Inflammatory macrophage (primary cell): ENCODE measurements at places on chromosomes 16 and 17.

- no peak for DNase-seq
Measured at GRCh38 chr17:4940555-4941318, 669 bp downstream of the RNF167 start.

DNA sequence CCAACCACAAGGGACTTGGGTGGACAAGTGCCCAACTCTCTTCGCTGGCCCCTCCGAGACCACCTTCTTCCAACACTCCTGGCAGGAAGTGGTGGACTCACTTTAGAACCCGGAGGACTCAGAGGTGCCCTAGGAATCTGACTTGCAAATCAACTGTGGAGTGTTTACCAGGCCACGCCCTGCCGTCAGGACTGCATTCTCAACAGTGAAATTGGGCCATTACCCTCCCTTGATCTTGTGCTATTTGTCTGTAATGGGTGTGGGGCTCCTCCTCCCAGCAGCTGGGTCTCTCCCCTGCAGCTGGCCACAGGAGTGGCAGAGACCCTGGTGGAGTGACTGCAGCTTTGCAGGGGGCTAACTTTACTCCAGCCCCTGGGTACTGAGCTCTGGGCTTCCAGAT, 212.2 kb upstream of the RPL38 start:
- DNase-seq = no peak

- DNase-seq = no peak
Measured at GRCh38 chr16:1156055-1156982, 3.4 kb downstream of the CACNA1H start.

DNA sequence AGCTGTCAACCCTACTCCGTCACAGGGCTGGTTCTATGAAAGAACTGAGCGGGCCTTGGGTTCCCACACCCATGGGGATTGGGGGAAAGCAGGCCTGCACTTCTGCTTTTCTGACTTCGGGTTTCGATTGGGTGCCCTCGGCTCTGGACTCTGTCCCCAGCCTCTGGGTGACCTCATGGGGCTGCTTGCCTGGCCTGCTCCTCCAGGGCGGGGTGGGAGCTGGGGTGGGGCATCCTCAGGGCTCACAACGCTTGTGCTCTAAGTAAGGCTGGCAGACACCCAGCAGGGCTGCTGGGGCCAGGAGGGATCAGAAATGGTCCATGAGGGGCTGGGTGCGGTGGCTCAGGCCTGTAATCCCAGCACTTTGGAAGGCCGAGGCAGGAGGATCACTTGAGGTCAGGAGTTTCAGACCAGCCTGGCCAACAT, 19.2 kb downstream of the ARHGAP27 start:
- DNase-seq = peak; percentile 88

DNA sequence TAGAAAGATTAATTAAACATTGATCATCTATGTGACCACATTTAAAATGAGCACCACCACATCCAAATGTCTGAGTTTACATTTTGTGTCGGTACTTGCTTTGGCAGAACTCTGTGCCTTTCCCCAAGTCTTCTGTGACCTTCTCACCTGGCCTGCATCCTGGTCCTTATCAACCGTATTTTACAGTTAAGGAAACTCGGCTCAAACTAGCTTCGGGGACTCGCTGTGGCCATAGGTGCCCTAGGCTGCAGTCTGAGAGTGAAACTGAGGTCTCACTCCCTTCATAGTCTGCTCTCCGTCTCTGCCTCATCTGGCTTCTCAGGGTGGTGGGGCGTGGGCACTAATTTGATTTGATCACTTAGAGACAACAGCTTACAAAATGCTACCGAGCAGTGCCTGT, 555.5 kb downstream of the WWOX start:
- no peak for DNase-seq

DNA sequence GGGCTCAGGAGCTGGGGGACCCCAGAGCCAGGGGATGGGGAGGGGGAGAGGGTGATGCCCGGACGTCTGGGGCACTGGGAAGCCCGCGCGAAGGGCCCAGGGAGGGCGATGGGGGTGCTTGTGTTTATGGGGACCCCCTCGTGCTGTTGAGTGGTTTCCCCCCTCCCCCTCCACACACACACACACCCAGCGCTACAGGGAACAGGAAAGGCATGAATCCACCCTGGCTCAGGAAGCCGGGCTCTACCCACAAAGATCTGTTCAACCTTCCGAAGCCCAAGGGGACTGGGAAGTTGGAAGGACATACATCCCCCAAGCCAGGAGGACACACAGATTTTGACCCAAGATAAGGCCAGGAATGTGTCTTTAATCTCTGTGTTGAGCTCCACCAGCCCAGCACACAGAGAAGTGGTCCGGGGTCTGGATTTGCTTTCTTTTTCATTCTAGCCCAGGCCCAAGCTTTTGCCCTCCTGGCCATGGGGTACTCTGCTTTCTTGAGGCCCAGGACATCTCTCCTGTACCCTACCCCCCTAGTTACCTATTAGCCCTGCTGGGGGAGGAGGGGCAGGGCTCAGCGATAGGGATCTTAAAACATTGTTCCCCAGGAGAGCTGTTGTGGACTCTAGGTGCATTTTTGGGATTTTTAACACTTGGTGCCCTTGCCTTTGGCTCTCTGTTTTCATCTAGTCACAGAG, 1.2 kb downstream of the UBALD2 start:
- peak; percentile 49 for DNase-seq

DNA sequence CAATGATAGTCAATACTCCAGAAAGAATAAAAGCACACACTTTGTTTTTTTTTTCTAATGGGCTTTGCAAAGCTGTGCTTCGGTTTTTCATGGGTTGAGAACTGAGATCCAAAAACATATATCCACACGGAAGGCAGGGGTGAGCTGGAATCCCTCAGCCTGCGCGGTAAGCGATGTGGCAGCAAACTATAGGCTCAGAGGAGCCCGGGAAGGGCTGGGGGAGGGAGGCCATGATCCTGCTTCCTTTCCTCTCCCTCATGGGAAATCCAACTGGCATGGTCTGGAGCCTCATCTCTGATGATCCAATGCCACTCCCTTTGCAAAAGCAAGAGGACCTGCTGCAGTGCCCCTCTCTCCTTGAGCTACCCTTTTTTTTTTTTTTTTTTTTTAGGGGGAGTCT, 8.2 kb downstream of the RBFOX3 start:
- no peak for DNase-seq

GRCh38 chr17:70037498-70037897, 37.5 kb upstream of the KCNJ16 start:
- no peak for DNase-seq

GRCh38 chr17:52143542-52143941, 15.0 kb downstream of the CA10 start:
- no peak for DNase-seq

GRCh38 chr17:79771276-79771675, 6.7 kb upstream of the CBX2 start:
- DNase-seq = no peak

GRCh38 chr17:61307905-61308886, 91.4 kb upstream of the TBX2 start:
- DNase-seq = no peak

GRCh38 chr16:49473131-49473530, 99.5 kb downstream of the C16orf78 start:
- no peak for DNase-seq

- no peak for DNase-seq
Measured at GRCh38 chr17:27511168-27511883, 55.1 kb downstream of the KSR1 start.

DNA sequence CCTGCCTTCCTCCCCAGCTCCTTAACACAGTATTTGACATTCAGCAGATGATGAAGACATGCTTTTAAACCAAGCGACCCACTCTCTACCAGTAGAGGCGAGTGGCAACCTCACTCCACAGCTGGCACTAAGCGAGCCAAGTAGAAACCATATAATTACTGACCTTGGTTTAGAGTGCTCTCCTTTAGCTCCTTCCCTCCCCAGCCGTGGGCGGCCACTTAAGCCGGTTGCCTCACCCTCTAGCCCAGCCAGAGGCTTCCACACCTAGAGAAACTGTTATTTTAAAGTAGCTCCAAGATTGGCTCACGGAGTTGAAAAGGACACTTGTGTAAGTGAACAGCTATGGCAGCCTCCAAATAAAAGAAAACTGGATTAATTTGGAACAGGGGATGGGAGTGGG, 109.1 kb upstream of the CRHR1 start:
- no peak for DNase-seq

DNA sequence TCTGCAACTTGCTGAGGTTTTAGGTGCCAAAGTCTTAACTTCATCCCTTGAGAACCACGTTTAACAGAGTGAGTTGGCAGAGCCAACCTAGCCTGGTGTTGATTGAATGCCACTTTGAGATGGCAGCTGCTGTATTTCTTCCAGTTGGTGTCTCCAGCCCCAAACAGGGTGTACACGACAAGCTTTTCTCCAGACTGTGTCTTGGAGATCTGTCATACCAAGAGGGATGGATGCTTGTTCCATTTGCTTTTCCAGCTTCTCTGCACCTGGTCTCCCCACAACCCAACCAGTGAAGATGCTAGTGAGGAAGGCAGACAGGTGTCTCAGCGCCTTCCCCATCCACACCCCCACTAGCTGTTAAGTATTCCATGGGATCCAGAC, 141.1 kb upstream of the HS3ST2 start:
- DNase-seq = no peak

DNA sequence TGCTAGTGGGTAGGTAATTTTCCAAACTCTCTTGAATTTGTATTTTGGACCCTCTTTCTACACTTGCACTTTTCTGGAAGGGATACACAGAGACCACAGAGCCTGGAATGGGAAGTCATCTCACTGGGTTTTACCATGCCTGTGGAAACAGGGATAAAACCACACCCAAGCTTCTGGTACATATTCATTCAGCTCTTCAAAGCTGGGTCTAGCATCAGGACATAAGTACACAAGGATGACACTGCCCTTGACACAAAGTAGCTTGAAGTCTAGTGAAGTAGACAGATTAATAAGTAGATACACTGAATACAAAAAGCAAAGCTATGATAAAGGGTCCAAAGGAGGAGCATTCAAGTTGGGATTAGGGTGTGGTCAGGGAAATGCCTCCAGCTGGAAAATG, 118.2 kb downstream of the CDH11 start:
- no peak for DNase-seq

- DNase-seq = no peak
Measured at GRCh38 chr17:15464231-15464985, 3.0 kb downstream of the CDRT4 start.

DNA sequence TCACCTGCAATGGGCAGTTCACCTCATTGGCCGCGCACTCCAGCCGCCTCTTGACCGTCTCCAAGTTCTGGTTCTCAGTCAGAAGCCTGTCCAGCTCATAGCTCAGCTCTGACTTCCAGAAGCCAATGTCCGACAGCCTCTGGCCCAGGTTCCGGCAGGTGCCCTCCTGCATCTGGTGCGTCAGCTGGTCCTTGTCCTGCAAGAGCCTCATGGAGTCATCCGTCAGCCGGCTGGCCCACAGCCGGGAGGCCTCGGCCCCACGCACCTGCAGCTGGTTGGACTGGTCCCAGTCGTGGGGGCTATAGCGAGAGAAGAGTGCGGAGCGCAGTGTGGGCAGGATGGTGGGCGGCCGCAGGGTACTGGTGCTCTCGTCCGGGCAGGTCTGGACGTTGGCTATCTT, 424 bp downstream of the TEKT5 start:
- DNase-seq = no peak

DNA sequence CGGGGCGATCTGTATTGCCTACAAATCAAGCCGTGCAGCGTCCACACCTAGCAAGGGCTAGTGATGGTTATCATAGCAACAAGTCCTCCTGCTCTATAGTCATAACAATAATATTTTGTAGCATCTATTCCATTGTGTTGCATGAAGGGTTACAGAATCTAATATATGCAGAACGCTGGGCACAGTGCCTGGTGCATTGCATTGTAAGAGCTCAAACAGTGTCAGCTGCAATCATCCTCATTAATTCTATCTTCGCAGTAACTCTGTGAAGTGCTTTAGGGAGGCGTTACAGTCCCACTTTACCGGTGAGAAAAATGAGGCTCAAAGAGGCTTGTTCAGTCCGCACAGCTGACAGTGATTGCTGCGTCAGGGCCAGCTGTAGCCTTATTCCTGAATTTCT, 149.4 kb downstream of the RBFOX1 start:
- no peak for DNase-seq

- peak; percentile 11 for DNase-seq
Measured at GRCh38 chr17:4722678-4723240, 8.5 kb upstream of the MED11 start.

GRCh38 chr16:3008690-3009037, 4.1 kb upstream of the CLDN9 start:
- no peak for DNase-seq

- DNase-seq = no peak
Measured at GRCh38 chr17:45936610-45937009, 42.3 kb downstream of the MAPT start.

- peak; percentile 56 for DNase-seq
Measured at GRCh38 chr17:31488264-31488981, 96.9 kb downstream of the RAB11FIP4 start.

DNA sequence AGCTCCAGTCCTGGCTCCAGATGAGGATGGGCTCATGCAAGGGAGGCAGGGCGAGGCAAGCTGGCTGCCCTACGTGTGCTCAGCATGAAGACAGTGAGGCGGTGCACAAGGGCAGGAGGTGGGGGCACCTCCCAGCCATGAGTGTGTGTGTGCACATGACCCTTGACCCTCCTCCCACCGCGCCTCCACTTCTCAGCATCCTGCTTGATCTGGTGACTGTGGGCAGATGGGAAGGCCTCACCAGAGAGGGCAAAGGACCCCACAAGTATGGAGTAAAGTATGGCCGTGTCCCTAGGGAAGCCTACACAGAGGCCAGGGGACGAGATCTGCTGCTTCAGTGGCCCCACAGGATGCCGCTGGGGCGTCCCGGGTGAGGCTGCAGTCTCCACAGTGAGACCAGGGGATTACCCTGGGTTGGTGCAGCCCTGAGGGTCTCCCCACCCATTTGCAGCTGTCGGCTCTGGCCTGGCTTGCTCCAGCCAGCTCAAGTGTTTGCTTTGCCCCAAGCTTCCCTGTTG, 7.9 kb upstream of the RNF222 start:
- no peak for DNase-seq

- no peak for DNase-seq
Measured at GRCh38 chr16:28558456-28558855, 4.7 kb downstream of the SGF29 start.

- DNase-seq = no peak
Measured at GRCh38 chr16:1324286-1324826, 9.1 kb upstream of the BAIAP3 start.

GRCh38 chr17:60154616-60155426, 5.0 kb downstream of the CA4 start:
- DNase-seq = no peak

DNA sequence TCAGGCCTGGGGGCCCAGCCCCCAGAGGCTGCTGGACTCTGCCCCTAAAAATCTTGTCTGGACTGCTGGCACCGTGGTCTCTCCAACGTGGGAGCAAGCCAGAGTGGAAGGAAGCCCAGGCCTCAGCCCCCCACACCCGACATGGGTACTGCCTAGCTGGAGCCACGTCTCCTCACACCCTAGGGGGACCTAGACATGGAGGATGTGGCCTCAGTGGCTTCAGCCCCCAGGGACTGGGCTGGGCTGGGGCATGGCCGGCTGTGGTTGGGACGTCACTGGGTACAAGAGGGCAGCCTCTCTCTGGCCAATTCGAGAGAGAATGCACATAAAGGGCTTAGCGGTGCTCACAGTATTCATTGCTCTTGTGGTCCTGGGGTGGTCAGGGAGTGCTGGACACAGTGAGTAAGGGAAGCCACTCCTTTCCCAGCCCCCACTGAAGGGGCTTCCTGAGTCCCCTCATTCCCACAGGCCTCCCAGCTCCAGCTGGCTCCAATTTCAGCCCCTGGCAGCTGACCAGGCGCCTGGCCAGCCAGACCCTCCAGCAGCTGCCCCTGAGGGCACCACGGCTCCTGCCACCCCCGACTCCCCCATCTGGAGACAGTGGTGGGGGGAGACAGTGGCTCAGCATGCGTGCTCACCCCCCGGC, 1.1 kb downstream of the CDH15 start:
- no peak for DNase-seq
